Activated CD8-positive, alpha-beta memory T cell treated with anti-CD3 and anti-CD28 coated beads for 48 hours (primary cell): ENCODE measurements at places on chromosomes 16 and 17.

DNA sequence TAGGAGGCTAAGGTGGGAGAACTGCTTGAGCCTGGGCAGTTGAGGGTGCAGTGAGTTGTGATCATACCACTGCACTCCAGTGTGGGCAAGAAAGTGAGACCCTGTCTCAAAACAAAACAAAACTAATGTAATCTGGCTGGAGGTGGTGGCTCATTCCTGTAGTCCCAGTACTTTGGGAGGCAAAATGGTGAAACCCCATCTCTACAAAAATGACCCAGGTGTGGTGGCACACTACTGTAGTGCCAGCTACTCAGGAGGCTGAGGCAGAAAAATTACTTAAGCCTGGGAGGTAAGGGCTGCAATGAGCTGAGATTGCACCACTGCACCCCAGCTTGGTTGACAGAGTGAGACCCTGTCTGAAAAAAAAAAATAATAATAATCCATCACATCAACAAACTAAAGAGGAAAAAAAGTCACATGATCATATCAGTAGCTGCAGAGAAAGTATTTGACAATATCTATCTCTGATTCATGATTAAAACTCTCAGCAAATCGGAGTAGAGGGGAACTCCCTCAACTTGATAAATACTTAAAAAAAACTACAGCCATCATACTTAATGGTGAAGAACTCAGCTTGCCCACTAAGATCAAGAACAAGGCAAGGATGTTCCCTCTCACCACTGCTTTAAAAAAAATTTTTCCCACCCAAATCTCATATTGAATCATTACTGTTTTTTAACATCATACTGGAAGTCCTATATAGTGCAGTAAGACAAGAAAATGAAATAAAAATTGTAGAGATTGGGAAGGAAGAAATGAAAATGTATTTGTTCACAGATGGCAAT lies 31.0 kb downstream of the DHRS7B start:
- DNase-seq: no peak

DNA sequence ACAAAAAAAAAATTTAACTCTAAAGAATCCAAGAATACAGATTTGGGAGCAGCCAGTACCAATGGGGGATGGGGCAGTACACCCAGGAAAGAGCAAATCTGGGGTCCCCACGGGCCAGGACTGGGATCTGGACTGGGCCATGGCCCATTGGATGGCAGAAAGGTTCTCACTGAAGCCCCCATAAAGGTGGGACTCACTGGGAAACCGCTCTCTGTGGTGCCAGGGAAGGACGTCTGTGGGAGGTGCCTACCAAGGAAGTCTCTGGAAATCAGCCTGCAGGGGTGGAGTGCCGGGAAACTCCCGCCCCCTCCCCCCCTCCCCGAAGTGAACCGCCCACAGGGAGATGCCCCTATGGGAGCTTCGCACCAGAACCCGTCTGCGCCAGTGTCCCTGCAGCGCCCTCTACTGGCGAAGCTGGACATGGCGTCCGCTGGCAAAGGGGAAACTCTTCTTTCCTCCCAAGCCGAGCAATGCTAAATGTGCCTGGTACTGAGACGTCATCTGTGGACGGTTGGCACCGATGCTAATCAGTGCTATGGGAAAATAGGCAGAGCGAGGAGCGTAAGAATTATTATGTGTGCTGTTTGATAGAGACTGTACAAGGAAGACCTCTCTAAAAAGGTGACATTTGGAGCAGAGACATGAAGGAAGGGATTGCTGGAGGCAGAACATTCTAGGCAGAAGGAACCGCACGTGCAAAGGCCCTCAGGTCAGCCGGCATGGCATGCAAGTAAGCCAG lies 671.1 kb downstream of the WWOX start:
- peak; percentile 49 for DNase-seq

DNA sequence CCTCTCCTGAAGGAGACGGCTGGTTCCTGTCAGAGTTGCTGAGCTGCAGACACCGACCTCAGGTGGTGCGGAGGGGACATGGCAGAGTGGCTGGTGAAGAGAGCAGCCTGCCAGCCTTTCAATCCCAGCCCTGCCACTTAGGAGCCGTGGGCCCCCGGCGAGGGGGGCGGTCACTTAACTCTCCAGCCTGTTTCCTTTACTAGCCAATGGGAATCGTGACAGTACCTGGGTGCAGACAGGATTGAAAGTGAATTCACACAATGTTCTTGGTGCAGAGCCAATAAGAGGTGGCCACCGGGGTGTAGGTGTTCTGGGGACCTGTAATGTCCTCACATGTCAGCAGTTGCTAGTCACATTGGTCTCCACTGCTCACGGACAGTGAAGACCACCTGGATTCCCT lies 13.5 kb downstream of the ACE start:
- DNase-seq: no peak

- DNase-seq: no peak
Observed at GRCh38 chr16:17515421-17516210, 44.9 kb upstream of the XYLT1 start.

DNA sequence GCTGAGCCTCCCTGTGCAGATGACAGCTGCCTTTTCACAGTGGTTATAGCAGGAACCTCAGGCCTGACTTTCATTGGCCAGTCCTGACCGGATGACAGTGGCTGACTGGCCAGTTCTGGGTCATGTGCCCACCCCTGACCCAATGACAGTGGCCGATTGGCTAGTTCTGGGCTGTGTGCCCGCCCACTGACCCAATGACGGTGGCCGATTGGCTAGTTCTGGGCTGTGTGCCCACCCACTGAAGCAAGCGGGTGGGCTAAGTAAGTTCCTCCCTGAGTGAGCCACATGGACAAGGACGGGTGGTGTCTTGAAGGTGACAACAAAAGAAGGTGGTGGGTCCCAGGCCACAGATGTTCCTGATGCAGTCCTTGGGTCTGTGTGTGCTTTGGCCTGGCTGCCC lies 9.5 kb downstream of the DEF8 start:
- no peak for DNase-seq

- no peak for DNase-seq
Observed at GRCh38 chr16:23293016-23293415, 9.1 kb upstream of the SCNN1B start.

GRCh38 chr17:44918006-44918405 lies 2.7 kb upstream of the GFAP start:
- no peak for DNase-seq

- DNase-seq: no peak
Observed at GRCh38 chr17:73679476-73679875, 35.2 kb upstream of the SDK2 start.

- DNase-seq: no peak
Observed at GRCh38 chr16:4677390-4677789, 16.0 kb upstream of the NUDT16L1 start.

- no peak for DNase-seq
Observed at GRCh38 chr17:66835476-66835875, 559 bp downstream of the CACNG5 start.

GRCh38 chr16:1430214-1430758 lies 592 bp upstream of the PERCC1 start:
- no peak for DNase-seq

GRCh38 chr17:33803686-33804085 lies 451.4 kb upstream of the CCL2 start:
- DNase-seq: no peak

DNA sequence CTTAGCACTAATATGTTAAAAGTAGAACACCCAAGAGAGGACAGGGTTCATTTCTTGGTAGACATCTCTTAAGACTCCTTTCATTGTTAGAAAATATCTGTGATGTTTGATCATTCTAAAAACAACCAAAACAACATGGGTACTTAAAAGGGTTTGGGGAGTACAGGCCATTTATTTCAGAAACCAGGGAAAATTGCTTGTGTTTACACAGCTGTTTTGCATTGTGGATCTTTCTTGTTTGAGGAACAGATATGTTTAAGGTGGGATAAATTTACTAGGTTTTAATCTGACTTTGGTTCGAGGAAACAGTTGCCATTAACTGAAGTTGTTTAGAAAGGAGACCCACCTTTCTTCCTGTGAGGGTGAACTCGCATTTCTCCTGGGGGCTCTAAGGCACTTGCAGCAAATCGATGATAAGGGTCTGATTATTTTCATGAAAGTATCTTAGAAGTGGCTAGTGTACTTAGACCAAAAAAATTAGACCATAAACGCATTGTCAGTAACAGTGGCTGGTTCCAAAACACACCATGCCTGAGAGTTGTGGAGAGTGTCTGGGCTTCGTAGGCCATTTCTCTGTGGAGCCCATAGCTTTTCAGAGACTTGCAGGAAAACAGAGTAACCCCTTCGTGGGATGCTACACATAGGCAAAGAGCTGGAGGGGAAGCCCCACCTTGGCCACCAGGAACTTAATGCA lies 17.6 kb downstream of the CLUAP1 start:
- no peak for DNase-seq

DNA sequence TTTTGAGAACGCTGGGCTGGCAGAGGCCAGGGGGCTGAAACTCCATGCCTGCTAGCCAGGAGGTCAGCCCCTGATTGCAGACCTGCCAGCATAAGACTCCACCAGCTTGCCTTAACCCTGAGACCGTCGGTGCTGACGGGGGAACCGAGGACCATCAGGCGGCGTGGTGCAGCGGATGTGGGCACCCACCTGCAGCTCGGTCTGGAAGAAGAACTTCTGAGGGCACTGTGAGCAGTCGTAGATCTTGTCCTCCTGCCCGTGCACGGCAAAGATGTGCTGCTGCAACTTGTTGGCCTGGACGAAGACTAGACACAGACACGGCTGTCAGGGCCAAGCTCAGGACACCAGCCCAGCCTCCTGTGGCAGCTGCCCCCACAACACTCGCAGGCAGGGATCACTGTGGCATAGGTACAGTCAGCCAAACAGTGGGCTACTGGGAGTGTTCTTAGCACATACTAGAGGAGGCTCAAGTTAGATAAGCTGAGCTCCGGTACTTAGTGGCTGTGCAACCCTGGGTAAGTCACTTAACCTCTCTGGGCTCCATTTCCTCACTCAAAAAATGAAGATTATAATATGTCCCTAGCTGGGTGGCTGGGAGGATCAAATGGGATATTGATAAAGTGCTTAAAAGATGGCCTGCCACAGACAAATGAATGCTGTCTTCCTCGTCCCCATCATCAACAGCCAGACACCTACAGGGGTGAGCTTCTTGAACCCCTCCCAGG lies 150.0 kb downstream of the C16orf78 start:
- DNase-seq: no peak

DNA sequence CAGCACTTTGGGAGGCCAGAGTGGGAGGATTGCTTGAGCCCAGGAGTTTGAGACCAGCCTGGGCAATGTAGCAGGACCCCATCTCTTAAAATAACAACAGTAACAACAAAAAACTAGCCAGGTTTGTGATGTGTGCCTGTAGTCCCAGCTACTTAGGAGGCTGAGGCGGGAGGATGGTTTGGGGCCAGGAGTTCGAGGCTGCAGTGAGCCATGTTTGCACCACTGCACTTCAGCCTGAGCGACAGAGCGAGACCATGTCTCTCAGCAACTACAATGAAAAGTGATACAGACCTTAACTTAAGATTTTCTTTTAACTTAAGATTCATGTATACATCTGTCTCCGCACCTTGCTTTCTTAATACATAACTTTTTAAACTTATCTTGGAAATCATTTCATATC lies 17.2 kb downstream of the NKD1 start:
- no peak for DNase-seq

- DNase-seq: no peak
Observed at GRCh38 chr16:57341441-57342303, 16.9 kb upstream of the CCL22 start.

DNA sequence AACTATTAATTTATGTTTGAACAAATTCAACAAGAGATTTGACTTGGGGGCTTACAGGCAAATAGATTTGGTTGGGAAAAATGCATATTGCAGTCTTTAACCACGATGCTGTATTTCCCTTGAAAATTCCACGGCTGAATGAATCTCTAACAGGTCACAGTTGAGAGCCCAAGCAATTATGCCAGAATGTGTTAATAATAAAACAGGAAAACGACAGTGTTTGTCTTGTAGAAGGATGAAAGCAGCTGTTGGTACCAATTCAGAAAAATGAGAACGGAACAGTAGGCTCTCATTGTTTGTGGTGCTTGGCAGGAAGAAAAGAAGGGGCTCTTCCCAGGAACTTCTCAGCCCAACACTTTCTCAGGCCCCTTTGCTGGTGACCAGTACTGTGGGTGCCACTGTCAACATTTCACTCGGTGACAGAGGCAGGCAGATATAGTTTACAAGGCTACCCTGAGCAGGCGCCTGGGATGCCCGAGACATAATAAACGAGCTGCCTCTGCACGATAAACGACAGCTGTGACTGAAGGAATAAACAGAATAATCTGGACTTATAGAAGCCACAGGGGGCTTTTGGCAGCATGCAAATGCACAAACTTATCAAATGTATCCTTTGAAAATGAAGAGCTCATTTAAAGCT lies 387.1 kb downstream of the HS3ST4 start:
- DNase-seq: no peak

DNA sequence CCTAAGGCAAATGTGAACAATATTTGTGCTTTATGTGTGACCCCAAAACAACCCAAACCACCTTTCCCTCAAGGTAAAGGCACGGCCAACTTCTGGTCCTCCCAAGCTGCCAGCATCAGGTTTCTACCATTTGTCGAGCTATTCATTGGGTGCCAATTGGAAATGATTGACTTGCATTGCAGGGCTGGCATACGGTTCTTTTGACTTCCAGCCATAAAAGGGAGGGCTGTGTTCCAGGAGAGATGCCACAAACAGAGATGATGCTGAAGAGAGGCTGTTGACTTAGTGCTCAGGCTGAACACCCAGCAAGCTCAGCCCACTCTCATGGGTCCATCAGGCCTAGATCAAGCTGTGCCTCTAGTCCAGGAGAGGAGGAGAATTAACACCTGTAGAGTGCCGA lies 252.4 kb downstream of the GRIN2A start:
- DNase-seq: no peak

DNA sequence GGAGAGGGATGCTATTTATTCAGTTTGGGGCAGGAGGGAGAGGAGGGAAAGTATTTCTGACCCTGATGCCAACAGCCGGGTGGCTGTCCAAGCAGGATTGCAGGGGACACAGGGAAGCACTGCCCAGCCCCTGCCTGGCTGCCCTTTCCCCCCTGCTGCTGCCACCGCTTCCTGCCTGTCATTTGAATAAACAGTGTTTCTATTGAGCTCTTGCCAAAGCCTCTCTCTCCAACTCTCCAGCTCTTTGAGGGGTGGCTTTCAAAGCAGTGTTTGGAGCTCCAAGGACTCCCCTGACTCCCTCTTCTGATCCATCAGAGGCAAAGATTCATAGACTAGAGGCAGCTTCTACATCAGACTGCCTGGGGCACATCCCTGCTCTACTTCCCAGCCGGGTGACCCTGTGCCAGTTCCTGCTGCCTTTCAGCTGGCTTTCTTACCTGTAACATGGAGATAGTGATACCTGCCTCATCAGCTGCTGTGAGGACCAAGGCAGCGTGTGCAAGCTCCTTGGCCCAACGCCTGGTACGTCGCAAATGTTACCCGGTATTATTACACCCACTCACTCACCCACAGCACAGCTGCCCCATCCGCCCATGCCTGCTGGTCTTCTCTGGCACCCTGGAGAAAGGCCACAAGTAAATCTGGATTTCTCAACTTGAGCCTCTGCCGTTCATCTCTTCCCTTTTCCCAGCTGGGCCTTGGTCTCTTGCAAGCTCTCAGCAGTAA lies 9.5 kb downstream of the PROCA1 start:
- no peak for DNase-seq

DNA sequence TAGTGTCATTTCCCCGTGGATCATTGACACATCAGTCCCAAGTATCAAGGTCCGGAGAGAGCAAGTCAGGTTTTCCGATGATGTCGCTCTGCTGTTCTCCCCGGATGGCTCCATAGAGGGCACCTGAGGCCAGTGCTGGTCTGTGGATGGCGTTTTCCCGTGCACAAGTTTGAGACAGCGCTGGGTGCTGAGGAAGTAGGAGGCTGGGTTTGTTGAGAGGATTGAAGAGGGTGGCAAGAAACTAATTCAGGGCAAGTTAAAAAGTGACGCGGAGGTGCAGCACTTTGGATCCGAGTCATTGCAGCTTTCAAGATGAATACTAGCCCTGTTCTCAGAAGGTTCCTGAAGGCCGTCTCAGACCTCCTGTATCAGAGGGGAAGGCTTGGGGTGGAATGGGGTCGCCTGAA lies 7.7 kb downstream of the NUBP1 start:
- no peak for DNase-seq
